ENCODE measurements at places on chromosomes 1 and 21.

GRCh38 chr1:97138515-97139032, 417.0 kb downstream of the PTBP2 start:
- DNase-seq = no peak

DNA sequence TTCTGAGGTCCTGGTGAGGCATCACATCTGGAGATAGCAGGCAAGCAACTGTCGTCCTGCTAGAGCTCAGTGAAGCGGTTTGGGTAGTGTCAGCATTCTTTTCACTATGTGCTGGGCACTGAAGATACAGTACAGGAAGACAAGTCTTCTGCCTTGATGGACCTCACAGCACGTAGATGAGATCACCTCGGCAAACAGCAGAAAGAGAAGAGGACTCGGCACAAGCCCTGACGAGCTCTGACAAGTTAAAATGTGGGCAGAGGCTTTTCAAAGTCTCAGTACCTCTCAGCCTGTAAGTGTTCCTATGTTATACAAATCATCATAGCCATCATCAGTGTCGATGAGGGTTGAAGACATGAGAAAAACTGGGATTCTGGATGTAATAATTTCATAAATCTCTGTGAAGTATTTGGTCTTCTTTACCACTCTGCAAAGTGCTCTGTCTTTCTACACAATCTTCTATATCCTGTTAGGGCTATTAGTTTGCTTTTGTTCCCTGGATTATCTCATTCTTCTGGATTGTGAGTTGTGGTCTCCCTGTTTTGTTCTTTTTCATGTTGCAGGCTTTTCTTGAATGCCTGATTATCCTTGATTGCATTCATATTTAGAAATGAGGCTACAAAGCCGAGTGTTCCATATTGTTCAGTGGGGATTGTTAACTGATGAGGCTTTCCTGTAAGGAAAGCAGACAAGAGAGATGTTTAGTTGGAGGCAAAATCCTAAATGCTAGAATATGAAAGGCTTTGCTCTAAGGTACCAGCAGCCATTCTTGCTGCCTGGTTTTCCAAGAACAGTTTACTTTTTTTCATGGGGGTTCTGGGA, 24.2 kb downstream of the MAEL start:
- DNase-seq = no peak

DNA sequence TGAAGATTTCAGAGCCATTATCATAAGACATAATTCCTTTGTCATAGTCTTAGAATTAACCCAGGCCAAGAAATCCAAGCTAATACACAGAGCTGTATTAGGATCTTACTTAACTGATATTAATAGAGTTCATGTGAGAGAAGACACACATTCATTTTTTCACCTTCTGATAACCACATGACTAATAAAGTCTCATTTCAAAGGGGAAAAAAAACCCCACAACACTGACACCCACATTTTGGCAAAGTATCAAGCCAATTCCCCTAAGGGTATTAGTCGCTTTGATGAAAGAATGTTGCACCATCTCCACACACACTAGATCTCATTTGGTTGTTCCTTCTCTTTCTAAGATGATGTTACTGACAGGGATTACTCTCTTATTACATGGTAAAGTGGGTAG, 344.4 kb upstream of the ESRRG start:
- no peak for DNase-seq

DNA sequence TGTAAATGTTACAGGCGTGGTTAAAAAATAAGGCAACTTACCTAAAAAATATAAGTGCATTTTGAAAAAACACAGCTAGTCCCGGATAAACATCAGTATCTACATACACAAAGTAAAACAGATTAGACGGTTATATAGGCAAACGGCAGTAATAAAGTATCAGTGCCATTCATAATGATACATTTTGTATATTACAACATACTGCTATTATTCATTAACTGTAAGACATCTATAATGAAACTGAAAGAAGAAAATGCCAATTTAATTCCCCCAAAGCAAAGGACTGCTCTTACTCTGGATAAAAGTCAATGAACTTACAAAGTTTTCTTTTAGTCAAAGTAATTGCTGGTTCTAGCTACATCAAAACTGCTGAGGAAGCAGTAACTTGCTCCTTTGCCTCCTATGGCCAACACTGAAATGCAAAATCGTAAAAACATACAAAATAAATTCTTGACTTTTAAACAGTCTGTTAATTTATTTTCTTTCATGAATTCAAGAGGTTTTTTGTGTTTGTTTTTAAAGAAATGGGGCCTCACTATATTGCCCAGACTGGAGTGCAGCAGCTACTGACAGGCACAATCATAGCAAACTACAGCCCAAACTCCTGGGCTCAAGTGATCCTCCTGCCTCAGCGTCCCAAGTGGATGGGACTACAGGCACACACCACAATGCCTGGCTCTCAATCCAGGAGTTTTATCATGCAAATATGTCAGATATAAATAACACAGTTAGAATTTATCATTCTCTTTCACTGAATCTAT, 23.9 kb downstream of the TMEM50B start:
- no peak for DNase-seq

- DNase-seq = no peak
Measured at GRCh38 chr1:221891708-221892107, 149.8 kb upstream of the DUSP10 start.

GRCh38 chr1:199208847-199209246, 570.0 kb downstream of the PTPRC start:
- DNase-seq = no peak

DNA sequence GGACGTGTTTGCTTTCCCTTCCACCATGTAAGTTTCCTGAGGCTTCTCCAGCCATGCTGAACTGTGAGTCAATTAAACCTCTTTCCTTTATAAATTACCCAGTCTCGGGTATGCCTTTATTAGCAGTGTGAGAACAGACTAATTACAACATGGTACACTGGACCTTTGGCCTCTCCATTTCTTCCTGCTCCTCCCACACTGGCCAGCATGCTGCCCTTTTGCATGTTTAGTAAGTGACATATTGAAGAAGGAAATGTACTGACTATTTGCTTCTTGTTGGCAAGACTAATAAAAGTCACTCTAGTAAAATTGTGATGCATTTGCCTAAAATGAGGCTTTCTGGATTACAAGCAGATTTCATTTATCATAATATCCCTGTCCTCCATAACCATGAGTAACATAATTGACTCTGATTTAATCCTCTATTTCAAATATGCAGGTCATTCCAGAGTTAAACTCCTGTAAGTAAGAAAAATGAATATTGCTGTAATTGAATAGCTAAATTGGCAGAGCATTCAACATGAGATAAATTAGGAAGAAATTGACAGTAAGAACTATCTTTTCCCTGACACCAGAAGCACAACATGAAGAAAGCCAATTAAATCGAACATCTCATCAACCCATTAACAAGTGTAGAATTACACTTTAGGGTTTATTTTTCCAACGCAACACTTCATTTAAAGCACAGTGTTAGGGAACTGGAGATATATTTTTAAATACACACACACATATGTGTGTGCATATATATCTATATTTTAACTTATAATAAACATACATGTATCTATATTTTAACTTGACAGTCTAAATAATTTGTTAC, 427.8 kb upstream of the ZP4 start:
- no peak for DNase-seq

- DNase-seq = no peak
Measured at GRCh38 chr1:219350172-219350931, 176.7 kb downstream of the LYPLAL1 start.

DNA sequence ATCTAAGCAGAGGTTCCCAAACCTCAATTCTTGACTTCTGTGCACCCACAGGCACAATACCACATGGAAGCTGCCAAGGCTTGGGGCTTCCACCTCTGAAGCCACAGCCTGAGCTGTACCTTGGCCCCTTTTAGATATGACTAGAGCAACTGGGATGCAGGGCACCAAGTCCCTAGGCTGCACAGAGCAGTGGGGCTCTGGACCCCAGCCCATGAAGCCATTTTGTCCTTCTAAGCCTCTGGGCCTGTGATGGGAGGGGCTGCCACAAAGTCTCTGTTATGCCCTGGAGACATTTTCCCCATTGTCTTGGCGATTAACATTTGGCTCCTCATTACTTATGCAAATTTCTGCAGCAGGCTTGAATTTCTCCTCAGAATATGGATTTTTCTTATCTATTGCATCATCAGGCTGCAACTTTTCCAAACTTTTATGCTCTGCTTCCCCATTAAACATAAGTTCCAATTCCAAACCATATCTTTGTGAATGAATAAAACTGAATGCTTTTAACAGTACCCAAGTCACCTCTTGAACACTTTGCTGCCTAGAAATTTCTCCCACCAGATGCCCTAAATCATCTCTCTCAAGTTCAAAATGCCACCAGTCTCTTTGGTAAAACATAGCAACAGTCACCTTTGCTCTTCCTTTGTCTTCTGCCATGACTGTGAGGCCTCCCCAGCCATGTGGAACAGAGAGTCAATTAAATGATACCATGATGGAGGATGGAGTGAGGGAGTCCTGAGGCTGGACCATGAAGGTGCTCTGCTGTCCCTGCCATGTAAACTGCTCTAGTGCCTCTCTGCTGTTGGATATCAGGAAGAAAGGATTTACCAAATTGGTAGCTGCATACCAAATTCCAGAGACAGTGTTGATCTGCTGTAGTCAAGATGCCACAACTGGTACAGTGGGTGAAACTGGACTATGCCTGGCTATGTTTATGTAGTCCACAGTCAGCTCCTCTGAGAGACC, 37.6 kb downstream of the RUNX3 start:
- no peak for DNase-seq

- DNase-seq = no peak
Measured at GRCh38 chr1:119308130-119308700, 60.4 kb upstream of the HAO2 start.

DNA sequence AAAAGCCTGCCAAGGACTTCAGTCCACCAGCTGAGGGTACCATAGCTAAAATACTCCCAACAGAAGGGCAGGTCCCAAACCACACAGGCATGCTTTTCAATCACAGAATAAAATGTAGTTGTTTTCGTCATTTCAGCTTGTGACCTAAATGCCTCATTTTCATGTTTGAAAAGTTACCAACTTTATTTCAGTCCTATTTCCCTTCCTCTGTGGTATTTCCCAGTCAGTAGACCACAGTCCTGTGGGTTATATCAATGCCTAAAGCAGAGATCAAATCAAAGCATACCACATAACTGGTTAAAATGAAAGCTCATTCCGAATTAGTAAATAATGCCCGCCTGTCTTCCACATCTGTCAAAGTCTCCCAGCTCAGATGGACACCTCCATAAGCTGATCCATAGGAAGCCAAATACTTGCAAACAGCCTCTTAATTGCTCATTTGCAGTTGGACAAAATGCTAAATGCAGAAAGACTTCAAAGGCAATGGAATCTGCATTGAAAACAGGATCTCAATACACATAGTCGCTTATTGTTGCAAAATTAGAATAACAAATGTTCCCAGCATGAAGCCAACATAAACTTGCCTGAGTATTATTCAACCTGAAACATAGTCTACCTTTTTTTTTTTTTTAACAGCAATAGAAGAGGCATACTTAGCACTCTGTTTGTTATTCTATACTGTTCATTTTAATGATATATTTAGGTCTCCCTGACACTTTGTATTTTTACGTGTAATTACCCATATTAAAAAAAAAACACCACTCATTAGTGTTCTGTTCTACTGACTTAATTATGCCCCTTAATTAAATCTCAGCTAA, 53.9 kb downstream of the NR5A2 start:
- no peak for DNase-seq

DNA sequence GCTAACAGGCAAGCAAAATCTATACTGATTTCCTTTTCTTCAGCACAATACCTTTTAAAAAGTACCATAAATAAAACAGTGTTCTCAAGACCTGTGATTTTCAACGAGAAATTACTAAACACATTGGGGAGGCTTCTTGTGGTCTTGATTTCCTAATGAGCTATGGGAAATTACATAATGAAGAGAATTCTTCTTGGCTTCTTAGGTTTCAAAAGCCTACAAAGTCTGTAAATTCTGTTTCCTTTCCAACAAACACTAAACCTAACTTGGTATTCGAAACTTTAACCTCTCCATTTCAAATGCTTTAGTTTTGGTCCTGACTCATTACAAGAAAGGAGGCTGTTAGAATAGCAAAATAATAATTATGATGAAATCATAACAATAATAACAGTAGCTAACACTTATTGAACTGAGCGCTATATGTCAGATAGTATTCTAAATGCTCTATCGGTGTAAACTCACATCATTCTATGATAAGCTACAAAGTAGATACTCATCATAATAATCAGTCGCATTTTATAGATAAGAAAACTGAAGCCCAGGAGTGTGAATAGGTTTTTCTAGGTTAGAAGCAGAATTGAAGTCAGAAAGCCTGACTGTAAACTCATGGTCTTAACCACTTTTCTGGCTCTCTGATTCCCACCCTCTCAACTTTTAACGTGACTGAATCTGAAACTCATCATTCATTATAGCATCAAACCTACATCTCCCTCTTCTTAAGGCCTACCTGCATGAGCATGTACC, 486.7 kb downstream of the SMYD3 start:
- DNase-seq = no peak

DNA sequence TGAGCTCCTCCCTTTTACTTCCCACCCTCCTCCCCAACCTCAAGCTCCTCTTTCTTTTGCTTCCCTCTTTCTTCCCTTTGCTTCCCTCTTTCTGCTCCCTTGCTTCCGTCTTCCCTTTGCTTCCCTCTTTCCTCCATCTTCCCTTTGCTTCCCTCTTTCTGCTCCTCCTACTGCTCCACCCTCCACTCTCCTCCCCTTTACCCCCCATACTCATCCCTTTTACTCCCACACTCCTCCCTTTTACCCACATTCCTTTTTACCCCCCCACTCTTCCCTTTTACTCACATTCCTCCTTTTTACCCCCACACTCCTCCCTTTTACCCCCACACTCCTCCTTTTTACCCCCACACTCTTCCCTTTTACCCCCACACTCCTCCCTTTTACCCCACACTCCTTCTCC, 30.2 kb downstream of the PGBD5 start:
- no peak for DNase-seq

- no peak for DNase-seq
Measured at GRCh38 chr1:116911188-116911553, 1.5 kb downstream of the PTGFRN start.

- no peak for DNase-seq
Measured at GRCh38 chr1:36400514-36400824, 2.8 kb upstream of the LSM10 start.

DNA sequence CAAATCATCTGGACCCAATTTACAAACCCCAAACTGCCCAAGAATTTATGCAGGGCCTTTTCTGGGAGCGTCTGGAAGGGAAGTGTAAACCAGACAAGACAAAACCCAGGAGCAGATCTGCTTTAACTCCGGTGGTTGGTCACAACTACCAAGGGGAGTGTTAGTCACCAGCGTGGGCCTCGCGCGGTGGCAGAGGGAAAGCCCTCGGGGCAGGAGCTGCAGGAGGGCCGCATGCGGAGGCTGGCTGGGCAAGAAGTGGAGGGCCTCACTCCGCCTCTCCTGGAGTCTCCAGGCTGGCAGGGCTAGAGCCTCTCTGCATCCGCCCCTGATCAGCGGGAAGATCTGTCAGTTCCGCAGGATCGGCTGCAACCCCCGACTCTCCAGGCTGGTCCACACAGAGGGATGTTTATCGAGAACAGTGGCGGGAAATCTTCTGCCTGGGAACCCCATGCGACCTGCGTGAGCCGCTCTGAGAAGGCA, 2.0 kb downstream of the COL24A1 start:
- no peak for DNase-seq

- no peak for DNase-seq
Measured at GRCh38 chr1:30520476-30520875, 202.9 kb downstream of the MATN1 start.
